Muscle of back (tissue), 13 donors: ENCODE measurements at places on chromosomes 2 and 18. TPM values are rescaled to one million over a fixed set of nuclear protein-coding genes. Genes with fewer than 3 reads are reported as not detected.
A peak's percentile ranks its signal among the peaks of the same experiment; 100 is the strongest.

Gene TAF4B
- polyA plus RNA-seq, result 3.7 TPM

Gene ADRA2B
- polyA plus RNA-seq, result 3.2 TPM

Gene IAH1
- polyA plus RNA-seq, result 44.7 TPM

Gene ING5
- 22.1 TPM for polyA plus RNA-seq

DNA sequence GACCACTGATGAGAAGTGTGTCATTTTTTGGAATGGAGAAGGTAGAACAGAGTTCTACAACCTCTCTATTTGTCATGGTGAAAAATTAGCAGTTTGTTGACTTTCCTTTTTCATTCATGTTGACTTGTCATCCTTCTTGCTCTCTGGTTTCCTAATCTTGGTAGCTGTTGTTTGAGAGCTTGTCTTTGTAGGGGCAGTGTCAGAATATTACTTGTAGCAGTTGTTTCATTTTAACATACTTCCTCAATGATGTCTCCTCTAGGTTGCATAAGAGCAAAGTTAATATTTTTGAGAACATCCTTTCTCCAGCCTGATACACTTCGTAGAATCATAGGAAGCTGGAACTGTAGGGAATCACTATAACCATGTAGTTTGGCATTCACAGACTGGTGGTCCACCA, 368.2 kb upstream of the FANCL start:
- DNase-seq, result no peak

GRCh38 chr2:35035883-35036282, 1319.7 kb upstream of the CRIM1 start:
- DNase-seq, result no peak

GRCh38 chr2:168439536-168439935, 16.5 kb upstream of the CERS6 start:
- DNase-seq, result no peak

GRCh38 chr2:5897249-5897648, 205.1 kb downstream of the SOX11 start:
- no peak for DNase-seq

DNA sequence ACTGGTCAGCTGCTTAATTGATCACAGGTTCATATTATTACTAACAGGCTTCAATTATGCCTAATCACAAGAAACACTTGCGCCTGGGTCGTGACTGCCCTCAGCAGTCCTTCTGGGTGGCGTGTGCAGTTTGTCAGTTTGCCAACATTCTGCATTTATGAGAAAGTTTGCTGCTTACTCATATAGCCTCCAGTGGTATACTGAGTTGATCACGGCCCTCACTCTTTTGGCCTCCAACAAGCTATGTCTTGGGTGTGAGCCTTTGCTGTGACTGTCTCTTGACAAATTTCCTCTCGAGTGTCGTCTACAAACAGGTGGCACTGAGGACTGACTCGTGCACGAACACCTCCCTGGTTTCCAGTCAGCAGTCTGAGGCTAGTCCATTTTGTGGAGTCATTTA, 27.3 kb downstream of the DCDC2C start:
- DNase-seq, result no peak

DNA sequence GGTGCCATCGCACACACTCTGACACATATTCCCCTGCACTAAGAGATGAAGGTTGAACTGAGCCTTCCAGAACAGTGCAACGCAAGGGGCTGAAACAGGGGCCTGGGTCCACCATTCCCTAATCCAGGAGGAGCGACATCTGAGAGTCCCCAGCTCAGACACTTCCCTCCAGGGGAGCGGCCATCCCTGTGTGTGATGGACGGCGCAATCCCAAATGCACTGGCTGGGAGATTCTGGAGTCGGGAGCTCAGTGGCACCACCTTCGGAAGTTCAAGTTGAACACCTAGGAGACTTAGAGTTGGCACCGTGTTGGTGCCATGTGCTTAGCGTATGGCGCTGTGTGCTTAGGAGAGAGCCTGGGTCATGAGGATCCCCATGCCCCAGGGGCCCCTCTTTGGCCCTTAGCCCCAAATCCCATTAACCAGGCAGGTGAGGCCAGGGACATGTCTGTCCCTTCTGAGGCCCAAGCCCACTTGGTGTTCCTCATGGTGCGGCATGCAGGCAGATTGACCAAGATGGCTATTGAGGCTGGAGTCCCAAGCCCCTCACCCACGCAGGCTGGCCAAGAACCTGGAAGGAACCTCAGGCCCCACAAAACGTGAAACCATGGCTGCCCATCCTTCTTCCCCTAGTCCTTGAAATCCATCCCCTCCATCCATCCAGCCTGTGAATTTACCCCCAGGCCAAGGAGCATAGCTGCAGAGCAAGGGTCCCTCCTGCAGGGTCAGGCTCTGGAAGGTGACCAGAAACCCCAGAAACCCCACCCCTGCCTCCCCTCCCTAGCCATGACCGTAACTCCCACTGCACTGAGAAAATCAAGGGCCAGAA, 114.1 kb upstream of the OTOS start:
- DNase-seq, result no peak

- no peak for DNase-seq
Observed at GRCh38 chr2:177812713-177813396, 259.7 kb downstream of the PDE11A start.

DNA sequence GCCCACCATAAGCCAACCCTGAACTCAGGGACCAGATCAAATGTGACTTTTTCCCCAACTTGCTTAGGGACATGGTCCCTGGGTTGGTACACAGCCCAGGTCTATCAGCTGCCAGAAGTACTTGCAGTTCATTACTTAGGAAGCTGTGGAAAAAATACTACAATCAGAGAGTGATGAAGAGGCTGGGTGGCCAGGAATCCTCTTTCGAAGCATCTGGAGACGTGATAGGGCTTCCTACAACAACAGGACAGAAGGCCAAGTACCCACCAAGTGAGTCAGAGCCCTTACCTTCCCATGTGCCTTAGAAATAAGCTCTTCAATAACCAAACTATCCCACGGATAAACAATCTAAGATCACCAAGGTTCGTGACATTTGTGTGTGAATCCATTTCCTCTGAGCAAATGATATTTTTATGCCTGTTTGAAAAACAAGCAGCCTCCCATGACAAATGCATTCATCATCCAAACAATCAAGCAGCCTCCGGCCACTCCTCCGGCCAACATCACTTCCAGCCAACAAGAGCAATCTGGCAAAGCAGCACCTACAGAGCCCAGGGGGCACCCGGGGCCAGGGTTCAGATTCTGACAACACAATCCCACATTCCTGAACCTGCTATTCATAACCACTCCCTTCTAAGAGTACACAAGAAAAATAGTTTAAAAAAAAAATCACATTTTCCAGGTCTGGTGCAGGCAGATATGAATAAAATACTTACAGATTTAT, 26.4 kb downstream of the TBC1D8 start:
- DNase-seq, result peak; percentile 44

DNA sequence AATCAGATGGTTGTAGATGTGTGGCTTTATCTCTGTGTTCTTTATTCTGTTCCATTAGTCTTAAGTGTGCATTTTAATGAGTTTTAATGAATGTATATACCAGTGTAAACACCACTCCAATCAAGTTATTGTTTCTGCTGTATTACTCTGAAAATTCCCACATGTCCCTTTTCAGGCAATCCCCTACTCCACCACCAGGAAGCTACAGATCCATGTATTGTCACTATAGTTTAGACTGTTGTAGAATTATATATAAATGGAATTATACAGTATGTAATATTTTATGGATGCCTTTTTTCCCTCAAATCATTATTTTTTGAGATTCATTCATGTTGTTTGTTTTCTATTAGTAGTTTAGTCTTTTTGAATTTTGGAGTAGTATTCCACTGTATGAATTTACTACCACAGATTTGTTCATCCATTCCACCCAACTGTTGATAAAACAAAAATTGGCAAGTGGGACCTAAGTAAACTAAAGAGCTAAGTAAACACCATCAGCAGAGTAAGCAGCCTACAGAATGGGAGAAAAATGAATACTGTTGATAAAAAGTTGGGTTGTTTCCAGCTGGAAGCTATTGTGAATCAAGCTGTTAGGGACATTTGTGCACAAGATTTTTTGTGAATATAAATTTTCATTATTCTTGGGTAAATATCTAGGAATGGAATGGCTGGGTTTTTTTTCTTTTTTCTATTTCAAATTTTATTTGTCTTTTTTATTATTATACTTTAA, 262.0 kb downstream of the CAMKMT start:
- DNase-seq, result peak; percentile 2

DNA sequence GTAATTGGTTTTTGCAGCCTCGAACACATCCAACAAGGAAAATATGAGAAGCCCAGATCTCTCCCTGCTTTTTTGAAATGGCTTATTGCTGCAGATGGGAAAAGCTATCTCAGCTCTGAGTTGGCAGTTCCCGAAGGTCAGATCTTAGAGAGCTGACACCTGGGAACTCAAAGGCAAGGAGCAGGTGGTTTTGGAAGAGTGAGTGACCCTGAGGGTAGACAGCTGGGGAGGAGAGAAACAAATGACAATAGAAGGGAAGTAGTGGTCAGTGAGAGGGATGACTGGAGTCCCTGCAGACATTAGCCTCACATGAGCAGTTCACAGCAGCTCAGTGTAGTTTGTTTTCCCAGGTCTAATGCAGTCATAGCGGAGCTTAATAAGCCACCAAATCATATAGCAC, 317.9 kb downstream of the STK39 start:
- no peak for DNase-seq

GRCh38 chr2:127421871-127422558, 3.8 kb downstream of the PROC start:
- DNase-seq, result no peak

GRCh38 chr2:46683541-46683940, 204.2 kb downstream of the TMEM247 start:
- no peak for DNase-seq
